ENCODE measurements at places on chromosomes 1 and 21.

DNA sequence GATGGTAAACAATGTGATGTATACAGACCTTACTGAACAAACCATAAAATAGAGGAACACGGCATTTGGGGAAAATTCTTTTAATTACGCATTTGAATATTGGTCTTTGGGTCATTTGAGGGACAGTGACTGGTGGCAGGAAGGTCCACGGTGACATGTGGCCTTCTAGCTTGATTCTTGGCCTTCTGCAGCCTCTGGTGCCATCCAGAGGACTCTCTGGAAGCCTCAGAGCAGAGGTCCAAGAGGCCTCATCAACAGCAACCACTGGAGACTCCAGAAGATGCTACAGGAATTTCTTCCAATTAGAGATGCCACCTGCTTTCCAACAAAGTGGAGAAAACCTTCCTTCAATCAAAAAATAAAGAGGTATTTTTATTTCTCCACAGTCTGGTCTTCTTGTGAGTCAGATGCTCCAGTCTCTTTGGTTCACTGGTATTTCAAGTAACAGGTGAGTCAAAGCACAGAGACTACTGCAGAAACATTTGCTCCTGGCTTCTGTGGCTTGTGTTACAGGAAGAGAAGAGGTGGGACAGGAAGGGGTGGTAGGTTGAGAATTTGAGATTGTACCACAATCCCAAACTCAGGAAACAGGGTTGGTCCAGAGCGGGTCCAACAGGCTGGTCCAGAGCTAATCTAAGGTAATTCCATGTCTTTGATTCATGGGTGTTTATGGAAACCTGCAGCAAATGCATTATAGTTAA is 2.7 kb upstream of the F5 start:
- DNase-seq, result no peak

- DNase-seq, result no peak
Observed at GRCh38 chr1:19087017-19087736, 122.9 kb downstream of the UBR4 start.

- no peak for DNase-seq
Observed at GRCh38 chr21:28089599-28090441, 902.9 kb downstream of the LTN1 start.

DNA sequence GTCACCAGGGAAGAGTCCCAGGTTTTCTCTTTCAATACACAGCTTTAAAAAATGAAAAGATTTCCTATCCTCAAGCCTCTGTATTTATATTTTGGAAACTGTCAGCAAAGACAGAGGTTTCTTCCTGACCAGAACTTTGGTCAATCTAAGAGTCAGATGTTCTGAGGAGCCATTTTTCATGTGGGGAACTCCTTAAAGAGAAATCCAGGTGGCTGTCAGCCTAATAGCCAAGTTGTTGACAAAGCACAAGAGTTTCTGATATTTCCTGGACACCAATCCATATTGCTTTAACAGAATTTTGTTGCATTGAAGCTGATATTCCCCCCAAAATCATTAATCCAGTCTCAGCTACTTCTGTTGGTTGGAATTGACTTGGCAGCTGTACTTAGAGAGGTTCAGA is 318.6 kb upstream of the NFIA start:
- DNase-seq, result no peak

GRCh38 chr1:11280719-11281376 is 7.8 kb downstream of the UBIAD1 start:
- DNase-seq, result no peak

DNA sequence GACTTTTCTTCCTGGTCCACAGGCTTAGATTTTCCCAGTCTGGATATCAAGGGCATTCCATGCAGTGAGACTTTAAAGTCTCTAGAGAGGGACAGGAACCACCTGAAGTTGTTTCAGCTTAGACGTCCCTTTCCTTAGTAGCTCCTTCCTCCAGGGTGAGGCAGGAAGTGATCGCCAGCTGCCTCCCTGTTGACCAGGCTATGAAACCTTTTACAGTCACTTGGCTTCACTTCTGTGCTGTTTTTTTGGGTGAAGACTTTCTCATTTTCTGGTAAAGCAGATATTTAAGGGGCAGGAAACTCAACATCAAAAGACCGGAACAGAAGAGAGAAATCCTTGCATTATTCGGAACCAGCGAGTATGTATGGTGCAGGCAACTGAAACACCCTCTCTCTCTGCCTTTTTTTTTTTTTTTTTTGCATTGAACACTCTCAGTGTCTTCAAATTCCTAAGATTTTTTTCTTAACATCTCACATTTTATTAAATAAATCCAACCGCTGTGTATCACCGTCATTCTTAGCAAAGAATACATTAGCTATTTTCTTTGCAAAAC is 234.6 kb upstream of the IRF2BP2 start:
- DNase-seq, result no peak

Data from activated CD8-positive, alpha-beta memory T cell treated with anti-CD3 and anti-CD28 coated beads for 1 hour (primary cell).